NCI-H524 (cell line): ENCODE measurements at places on chromosomes 3 and 15.
A peak's percentile ranks its signal among the peaks of the same experiment; 100 is the strongest.

GRCh38 chr3:149977386-149977785, 6.7 kb upstream of the PFN2 start:
- DNase-seq: no peak

GRCh38 chr3:30644615-30645014, 38.2 kb downstream of the TGFBR2 start:
- DNase-seq: no peak

DNA sequence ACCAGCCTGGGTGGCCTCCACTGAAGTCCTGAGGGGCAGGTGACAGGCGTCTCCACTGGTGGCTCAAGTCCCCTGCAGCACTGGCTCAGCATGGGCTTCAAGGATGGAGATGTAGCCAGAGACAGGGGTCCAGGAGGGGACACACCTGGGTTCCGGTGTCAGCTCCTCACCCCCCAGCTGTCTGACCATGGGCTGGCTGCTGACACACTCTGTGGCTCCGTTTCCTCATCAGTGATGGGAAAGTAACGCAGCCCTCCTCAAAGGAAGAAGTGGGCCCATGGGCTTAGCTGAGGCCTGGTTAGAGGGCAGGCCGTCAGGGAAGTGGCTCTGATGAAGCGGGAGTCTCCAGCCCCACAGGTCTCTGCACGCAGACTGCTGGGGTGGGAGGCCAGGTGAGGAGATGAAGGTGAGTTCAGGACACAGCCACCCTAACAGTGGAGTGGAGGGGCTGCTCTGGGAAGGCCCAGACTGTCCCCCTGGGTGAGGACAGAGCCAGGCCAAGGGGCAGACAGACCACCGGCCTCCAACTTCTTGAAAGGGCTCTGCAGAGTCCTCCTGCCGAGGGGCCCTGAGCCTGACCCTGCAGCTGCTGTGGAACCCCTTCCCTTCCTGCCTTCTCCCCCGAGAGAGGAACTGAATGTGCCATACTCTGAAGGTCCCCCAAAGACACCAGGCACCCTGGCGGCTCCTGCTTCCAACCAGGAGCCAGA, 24.0 kb downstream of the PSTPIP1 start:
- no peak for DNase-seq

- DNase-seq: no peak
Observed at GRCh38 chr3:127771746-127772145, 50.6 kb downstream of the MGLL start.

DNA sequence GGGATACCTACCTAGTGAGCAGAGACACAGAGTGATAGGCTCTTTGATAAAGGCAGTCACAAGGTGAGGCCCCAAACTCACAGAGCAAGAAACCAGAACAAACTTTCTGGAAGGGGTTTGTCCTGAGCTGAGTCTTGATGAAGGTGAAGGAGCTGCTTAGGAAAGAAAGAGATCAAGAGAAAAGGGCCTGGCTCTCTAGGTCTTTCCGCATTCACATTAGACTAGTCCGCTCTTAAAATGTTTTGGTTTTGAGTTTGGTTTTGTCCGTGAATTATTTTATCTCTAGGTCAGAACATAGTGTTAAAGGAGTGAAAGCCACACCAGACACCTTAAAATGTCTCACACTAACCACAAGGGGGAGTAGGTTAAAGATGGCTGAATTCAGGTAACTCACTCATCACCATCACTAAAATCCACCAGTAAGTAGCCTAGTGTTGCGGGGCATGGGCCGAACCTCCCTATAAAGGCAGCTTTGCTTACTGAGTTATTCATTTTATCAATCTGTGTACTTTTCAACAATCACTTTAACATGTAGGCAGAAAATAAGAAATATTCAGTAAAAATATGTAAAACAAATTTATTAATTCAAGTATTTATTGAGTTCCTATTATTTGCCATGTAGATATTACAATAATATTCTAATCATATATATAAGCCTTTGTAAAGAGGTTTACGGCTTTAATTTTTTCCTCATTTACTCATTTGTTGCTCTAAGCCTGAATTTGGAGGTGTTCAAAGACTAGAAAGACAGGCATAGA, 121.5 kb upstream of the TSC22D2 start:
- peak; percentile 70 for DNase-seq

- DNase-seq: no peak
Observed at GRCh38 chr15:98927022-98927421, 80.6 kb downstream of the PGPEP1L start.
